ENCODE measurements at places on chromosomes 12 and 14. TPM values are rescaled to one million over a fixed set of nuclear protein-coding genes. Genes with fewer than 3 reads are reported as not detected.

Gene EML5
- 0.05 TPM for total RNA-seq

Gene KRT71
- total RNA-seq = not detected

Gene GTF2A1
- 37.2 TPM for total RNA-seq

Gene STON2
- 52.9 TPM for total RNA-seq

Gene ENDOU
- total RNA-seq = not detected

DNA sequence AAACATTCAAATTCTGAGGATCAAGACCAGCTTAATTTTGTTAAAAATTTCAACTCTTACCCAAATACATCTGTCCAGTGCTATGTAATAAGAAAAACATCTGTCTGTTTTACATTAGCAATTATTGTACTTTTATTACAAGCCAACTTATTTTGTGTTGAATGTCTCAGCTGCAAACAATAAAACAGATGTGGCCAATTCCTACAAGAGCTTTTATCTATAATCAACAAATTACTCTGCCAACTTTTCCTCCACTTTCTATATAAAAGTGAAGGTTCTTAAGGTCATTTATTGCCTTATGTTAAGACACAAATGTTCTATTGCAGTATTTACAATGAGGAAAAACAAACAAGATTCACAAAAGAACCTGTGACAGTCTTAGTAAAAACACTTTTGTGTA, 72.7 kb downstream of the NOVA1 start:
- no peaks in the 10 kb centered on the region for H3K27me3 ChIP-seq
- DNase-seq = no peak
- H3K36me3 ChIP-seq = no peaks in the 10 kb centered on the region
- no peak overlapping the region for H3K4me3 ChIP-seq
- H3K27ac ChIP-seq = no peak overlapping the region

DNA sequence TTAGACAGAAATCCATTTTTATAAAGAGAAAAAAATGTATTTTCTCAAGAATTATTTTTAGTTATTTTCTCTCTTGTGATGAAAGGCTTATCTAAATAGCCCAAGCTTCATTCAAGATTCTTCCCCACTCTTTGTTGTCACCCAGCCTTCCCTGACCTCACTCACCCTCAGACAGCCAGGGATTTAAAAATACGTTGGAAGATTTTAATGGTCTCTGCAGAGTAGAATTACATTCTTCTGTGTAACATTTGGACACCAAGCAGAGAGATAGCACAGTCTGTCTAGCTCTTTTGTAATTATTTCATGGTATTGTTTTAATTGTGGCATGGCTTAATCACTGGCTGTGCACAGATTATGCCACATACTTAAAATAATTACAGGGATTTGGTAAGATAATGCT, 130.3 kb downstream of the IGF1 start:
- no peak for DNase-seq
- no peak overlapping the region for H3K27ac ChIP-seq
- no peak overlapping the region for H3K4me3 ChIP-seq
- no peaks in the 10 kb centered on the region for H3K4me1 ChIP-seq

- no peak overlapping the region for H3K4me3 ChIP-seq
- H3K27me3 ChIP-seq = no peaks in the 10 kb centered on the region
- no peak overlapping the region for H3K27ac ChIP-seq
- H3K4me1 ChIP-seq = no peaks in the 10 kb centered on the region
- no peaks in the 10 kb centered on the region for H3K36me3 ChIP-seq
- no peak for DNase-seq
Observed at GRCh38 chr14:82414853-82415539, 881.3 kb upstream of the SEL1L start.

DNA sequence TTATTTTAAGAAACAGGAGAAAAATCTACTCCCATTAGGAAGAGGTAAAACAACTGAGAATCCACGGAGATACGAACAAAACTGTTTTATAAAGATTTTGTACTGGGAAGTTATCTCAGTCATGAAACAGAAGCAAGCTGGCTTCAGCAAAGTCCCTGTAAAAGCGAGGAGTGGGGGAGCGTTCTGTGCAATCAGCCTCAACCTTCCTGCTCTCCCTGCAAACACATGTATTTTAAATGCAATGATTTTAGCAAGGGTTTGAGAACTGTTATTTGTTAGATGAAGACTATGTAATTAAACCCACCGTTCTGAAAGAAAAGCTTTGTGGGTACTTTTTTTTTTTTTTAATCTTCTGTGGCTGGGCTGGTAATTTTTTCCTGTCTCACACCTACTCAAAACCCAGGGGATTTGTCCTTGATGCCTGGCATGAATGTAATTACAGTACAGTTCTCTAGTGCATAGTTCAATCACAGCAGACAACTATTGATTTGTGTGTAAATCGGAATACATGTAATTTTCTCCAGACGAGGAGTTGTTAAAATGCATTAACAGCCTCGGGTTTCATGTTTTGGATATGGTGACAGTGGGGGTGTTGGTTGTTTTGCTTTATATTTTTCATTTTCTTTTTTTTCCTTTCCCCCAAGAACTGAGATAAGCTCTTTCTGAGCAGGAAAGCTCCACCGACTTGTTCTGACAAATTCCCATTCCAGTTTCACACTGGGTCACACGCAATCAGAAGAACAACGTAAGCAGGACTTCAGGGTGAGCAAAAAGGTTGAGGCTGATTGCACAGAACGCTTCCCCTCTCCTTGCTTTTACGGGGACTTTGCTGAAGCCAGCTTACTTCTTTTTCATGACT, 153.6 kb downstream of the PHLDA1 start:
- DNase-seq = no peak
- H3K4me3 ChIP-seq = no peak overlapping the region
- no peaks in the 10 kb centered on the region for H3K36me3 ChIP-seq
- H3K27me3 ChIP-seq = no peaks in the 10 kb centered on the region

GRCh38 chr12:16437281-16437816, 89.9 kb downstream of the MGST1 start:
- H3K4me3 ChIP-seq = no peak overlapping the region
- H3K27ac ChIP-seq = no peak overlapping the region
- H3K36me3 ChIP-seq = no peaks in the 10 kb centered on the region
- H3K27me3 ChIP-seq = no peaks in the 10 kb centered on the region
- DNase-seq = no peak
- no peaks in the 10 kb centered on the region for H3K4me1 ChIP-seq

DNA sequence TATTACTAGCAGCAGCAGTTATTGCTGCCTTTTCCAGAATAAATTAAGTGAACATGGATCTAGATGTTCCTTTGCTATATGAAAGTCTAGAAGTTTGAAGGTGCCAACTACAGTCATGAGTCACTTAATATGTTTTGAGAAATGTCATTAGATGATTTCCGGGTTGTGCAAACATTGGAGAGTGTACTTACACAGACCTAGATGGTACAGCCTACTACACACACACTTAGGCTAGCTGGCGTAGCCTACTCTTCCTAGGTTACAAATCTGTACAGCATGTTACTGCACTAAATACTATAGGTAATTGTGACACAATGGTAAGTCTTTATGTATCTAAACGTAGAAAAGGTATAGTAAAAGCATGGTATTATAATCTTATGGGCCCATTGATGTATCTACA, 368.1 kb downstream of the PDZRN4 start:
- no peak overlapping the region for H3K4me3 ChIP-seq
- no peaks in the 10 kb centered on the region for H3K4me1 ChIP-seq

DNA sequence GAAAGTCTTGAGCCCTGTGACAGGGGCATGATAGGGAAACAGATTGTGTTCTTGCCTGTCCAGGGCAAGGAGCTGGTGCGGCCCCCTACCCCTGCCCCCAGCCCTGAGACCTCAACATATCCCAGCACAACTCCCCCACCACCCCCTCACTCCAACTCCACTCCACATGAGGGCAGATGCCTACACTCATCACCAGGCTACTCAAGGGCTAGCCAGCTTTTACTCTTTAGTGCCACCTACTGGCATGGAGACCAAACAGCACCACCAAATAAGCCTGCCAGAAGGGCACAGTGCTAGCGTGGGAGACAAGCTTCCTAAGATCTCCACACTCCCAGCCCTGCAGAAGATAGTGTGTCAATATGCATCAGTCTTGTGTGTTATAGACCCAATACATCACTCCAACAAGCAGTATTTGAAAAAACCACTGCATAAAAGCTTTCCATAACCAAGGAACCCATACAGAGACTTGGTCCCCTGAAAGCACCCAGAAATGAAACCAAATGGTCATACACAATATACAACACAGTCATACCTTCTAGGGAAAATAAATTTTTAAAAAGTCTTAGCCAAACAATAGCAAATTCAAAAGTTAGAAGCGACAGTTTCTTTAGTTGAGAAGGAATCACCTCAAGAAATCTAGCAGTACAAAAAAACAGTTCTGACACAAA, 154.4 kb downstream of the KCNK10 start:
- H3K27ac ChIP-seq = no peak overlapping the region
- DNase-seq = no peak
- no peaks in the 10 kb centered on the region for H3K36me3 ChIP-seq
- H3K27me3 ChIP-seq = no peaks in the 10 kb centered on the region

All from astrocyte (in vitro differentiated cells and primary cell).